ENCODE measurements at places on chromosomes 11 and 22. TPM values are rescaled to one million over a fixed set of nuclear protein-coding genes. Genes with fewer than 3 reads are reported as not detected.

Gene SLC22A25
- not detected for total RNA-seq

- no peaks in the 10 kb centered on the region for H3K27me3 ChIP-seq
- no peaks in the 10 kb centered on the region for H3K4me1 ChIP-seq
- no peak overlapping the region for H3K4me3 ChIP-seq
- H3K27ac ChIP-seq, result no peak overlapping the region
- H3K36me3 ChIP-seq, result no peaks in the 10 kb centered on the region
- no peak for DNase-seq
Observed at GRCh38 chr11:80297858-80298632, 857.2 kb upstream of the TENM4 start.

DNA sequence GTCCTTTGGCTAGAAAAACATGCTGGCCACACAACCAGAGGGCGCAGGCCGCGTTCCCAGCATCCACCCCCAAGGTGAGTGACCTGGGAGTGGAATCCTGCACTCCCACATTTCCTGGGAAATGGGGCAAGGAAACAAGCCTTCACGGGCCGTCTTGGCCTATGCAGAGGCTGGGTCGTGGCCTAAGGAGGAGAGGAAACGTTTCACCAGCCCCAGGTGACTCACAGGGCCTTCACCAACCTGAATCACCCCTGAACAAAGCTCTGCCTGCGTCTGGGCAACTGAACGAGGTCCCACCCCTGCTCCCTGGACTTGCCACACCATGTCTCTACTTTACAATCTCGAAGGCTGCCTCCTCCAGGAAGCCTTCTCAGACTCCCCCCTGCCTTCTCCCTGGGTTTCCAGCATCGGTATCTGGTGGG lies 13.2 kb downstream of the MYH9 start:
- DNase-seq, result peak; percentile 68
- H3K4me1 ChIP-seq, result peaks cover 96% of the 10 kb centered on the region
- H3K27me3 ChIP-seq, result no peaks in the 10 kb centered on the region
- peak overlapping the region; percentile 35 for H3K4me3 ChIP-seq
- peak overlapping the region; percentile 87 for H3K27ac ChIP-seq

Gene DSCAML1
- 1.4 TPM for total RNA-seq

GRCh38 chr22:40070701-40071100 lies 75.9 kb downstream of the FAM83F start:
- H3K4me3 ChIP-seq, result no peak overlapping the region
- H3K27ac ChIP-seq, result no peak overlapping the region
- no peaks in the 10 kb centered on the region for H3K27me3 ChIP-seq
- peaks cover 20% of the 10 kb centered on the region for H3K4me1 ChIP-seq

- H3K4me1 ChIP-seq, result peaks cover 1% of the 10 kb centered on the region
- DNase-seq, result no peak
- H3K27me3 ChIP-seq, result peaks cover 2% of the 10 kb centered on the region
- no peaks in the 10 kb centered on the region for H3K36me3 ChIP-seq
Observed at GRCh38 chr22:44848791-44849420, 96.5 kb downstream of the ARHGAP8 start.

Gene CASP5
- not detected for total RNA-seq

Gene TMEM191C
- total RNA-seq, result 0.99 TPM

GRCh38 chr11:27039873-27040272 lies 742 bp upstream of the BBOX1 start:
- no peak overlapping the region for H3K4me3 ChIP-seq
- H3K36me3 ChIP-seq, result no peaks in the 10 kb centered on the region
- H3K4me1 ChIP-seq, result no peaks in the 10 kb centered on the region
- no peak for DNase-seq
- H3K27me3 ChIP-seq, result no peaks in the 10 kb centered on the region
- H3K27ac ChIP-seq, result no peak overlapping the region

- DNase-seq, result no peak
- no peak overlapping the region for H3K27ac ChIP-seq
- no peak overlapping the region for H3K4me3 ChIP-seq
- H3K4me1 ChIP-seq, result no peaks in the 10 kb centered on the region
- H3K36me3 ChIP-seq, result no peaks in the 10 kb centered on the region
- H3K27me3 ChIP-seq, result no peaks in the 10 kb centered on the region
Observed at GRCh38 chr11:55357560-55358184, 10.1 kb upstream of the OR4A15 start.

Gene CDC45
- total RNA-seq, result 104 TPM

Data from activated CD8-positive, alpha-beta memory T cell treated with anti-CD3 and anti-CD28 coated beads, Interleukin-2, amount 10 ng/mL, durations not matched to agents 7 days and 5 days (primary cell).